ENCODE measurements at places on chromosomes 4 and X.

DNA sequence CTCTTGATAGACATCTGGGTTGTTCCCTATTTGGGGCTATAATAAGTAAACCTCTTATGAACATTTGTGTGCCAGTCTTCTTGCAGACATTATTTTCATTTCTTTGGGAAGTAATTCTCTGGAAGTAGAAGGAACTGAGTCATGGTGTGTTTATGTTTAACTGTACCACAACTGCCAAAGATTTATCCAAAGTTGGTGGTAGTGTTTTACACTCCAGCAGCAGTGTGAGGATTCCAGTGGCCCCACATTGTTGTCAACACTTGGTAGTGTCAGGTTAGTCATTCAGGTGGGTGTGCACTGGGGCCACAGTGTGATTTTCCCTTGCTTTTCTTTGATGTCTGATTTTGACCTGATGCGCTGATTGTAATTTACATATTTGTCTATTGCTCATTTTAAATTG is 5.0 kb upstream of the UVSSA start:
- DNase-seq: no peak

DNA sequence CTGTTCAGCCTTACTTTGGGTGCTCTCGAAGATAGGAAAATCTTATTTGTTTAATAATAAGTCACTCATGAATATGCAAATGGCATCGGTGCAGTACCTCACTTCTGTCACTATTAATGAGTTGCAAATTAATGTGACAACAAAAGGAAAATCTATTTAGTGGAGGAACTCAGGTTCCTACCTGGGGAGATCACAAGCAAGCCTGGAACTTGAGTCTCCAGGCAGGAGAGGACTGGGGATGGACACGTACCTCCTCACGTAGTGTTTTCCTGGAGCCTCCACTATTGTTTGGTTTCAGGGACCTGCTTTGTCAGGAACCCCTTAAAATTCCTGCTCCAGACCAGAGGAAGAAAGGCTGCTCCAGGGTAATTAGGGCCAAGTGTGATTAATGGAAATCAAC is 82.1 kb downstream of the BCOR start:
- DNase-seq: no peak

DNA sequence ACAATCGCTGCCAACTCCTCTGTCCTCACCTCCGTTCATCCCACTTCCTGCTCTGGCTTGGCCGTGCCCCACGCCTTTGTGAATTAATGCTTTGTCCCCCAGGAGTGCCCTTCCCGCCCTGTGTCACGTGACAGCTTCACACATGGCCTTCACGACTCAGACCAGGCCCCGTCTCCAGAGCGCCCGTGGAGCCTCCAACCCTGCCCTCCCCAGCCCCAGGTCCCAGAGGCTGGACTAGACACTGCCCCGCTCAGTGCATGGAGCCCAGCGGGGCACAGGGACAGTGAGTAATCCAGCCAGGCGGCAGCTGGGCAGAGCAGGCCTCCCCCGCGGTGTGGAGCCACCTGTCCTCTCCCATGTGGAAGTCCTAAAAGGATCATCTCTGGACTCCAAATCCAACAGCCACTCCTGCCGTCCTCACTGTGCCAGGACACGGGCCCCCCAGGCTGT is 7.4 kb downstream of the ADRA2C start:
- DNase-seq: no peak

GRCh38 chr4:3481113-3481531 is 18.0 kb downstream of the DOK7 start:
- DNase-seq: no peak

DNA sequence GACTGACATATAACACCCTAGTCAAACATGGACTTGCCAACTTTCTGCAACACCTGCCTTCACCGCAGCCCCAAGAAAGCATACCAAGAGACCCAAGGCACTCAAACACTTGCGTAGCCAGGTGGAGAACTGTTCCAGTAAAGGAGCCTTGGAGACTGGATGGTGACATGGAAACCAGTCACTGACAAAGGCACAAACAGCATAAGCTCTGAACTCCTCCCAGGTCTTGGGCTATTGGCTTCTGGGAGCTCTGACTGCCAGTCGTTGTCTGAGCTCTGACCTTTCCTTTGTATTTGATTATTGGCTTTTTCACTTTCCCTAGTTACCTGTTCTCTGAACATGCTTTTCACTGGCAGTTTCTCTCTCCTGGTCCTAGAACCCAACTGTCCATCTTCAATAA is 38.3 kb downstream of the ARAP2 start:
- no peak for DNase-seq

DNA sequence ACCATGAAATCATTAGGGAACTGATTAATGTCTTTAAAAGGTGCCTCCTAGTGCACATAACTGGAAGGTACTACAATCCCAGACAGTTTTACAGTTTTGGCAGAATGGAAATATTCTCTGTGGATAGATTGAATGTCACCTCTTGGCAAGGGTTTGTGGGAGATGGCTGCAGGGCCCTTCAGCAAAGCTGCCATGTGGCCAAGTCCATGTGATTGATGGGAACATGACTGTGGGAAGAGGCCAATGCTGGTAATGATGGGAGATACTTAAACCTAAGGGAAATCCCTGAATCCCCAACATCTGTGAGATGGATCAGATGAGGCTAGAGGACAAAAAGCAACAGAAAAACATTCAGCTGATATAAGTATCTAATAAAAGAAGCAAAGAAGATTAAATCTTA is 493.7 kb downstream of the MAGEE1 start:
- no peak for DNase-seq

GRCh38 chrX:83593634-83594294 is 85.7 kb downstream of the POU3F4 start:
- DNase-seq: no peak

DNA sequence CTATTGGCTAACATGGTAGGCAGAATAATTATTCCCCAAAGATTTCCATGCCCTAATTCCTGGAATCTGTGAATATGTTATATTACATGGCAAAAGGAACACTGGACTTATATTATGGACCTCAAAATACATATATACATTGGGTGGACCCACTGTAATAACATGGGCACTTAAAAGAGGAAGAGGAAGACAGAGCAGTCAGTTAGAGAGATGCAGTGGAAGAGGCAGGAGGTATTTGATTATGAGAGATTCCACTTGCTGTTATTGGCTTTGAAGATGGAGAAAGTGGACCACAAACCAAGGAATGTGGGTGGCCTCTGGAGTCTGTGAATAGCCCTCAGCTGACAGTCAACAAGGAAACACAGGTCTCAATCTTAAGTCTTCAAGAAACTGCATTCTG is 14.0 kb upstream of the ART3 start:
- no peak for DNase-seq

DNA sequence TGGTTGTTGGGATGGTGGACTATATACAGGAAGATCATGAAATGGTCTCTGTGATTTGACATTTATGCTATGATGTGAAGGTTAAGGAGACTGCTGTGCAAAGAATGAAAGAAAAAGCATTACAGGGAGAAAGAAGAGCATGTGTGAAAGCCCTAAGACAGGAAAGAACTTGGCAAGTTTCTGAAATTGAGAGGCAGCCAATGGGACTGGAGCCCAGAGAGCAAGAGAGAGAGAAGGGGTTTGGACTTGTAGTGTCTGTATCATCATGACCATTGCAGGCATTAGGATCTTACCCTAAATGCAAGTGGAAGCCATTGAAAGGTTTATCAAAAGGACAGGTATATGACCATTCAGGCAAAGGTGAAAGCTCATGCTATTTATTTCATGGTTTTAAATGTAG is 147.1 kb downstream of the NAA11 start:
- no peak for DNase-seq
